ENCODE measurements at places on chromosomes 4 and X.
A peak's percentile ranks its signal among the peaks of the same experiment; 100 is the strongest.

GRCh38 chrX:41734530-41734929 is 10.5 kb downstream of the GPR82 start:
- DNase-seq: no peak

DNA sequence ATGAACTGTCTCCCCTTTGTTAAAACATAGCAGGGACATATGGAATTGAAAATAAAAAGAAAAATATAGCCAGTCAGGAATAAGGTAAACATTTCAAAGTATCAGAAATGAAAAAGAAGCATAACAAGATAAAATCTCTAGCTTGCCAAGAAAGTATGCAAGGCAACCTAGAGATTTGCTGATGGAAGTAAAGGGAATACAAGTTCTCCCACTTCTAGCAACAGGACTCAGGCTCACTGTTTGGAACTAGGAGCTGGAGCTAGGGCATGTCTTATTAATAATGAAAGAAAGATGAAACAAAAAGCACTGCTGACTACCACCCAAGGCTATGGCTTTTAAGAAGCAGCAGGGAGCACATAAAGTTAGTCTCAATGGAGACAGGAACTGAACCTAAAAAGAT is 18.2 kb downstream of the ANKRD50 start:
- DNase-seq: no peak

DNA sequence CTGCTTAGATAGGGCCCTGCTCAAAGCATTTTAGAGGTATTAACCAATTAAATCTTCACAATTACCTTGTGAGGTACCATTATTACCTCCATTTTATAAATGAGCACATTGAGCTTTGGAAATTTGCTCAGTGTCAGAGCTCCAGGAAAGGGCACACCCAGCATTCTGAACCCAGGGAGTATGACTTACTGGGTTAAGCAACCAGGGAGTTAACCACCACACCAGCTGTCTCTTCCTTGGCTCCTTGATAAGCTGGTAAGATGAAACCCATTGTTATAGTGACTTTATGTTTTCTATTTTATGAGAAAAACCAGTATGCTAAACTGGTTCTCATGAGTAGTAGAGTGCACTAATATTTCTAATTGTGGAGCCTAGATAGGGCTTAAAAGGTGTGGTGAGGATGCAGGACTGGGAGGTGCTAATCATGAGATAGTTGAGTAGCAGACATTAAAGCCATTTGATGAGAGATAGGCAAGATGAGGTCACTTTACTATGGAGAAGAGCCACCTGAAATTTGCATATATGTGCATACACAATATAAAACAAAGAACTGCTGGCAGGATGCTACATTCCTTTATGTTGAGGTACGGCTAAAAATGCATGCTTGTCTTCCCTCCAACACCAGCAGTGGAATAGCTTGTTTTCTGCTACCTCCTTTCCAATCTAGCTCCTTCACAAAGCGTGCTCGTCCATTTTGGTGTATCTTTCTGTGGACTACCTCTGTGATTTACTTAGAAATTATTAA is 556.1 kb downstream of the SPRY1 start:
- DNase-seq: no peak

DNA sequence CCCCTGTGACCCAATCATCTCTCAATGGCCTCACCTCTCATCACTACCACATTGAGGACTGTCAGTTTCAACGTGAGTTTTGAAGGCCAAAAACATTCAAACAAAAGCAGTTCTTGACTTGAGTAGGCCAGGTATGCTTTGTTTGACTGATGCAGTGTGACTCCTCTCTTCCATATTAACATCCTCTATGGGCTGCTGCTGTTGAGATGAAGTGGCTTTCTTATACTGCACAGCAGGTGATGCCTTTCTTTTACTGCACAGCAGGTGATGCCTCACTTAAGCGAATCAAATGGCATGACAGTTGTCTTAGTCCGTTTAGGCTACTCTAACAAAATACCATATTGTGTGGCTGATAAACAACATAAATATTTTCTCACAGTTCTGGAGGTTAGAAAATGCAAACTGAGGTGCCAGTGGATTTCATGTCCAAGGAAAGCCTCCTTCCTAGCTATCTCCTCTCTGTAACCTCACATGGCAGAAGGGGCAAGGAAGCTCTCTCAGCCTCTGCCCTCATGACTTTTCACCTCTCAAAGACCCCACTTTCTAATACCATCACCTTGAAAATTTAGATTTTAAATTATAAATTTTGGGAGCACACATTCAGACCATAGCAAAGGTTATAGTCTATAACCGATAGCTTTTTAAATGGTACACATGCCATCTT is 2267.9 kb upstream of the AGA start:
- no peak for DNase-seq

- no peak for DNase-seq
Observed at GRCh38 chr4:127917151-127917550, 36.5 kb downstream of the PLK4 start.

GRCh38 chr4:189443341-189443740 is 497.3 kb upstream of the FRG1 start:
- no peak for DNase-seq

GRCh38 chr4:113692809-113693411 is 68.6 kb downstream of the CAMK2D start:
- DNase-seq: no peak

DNA sequence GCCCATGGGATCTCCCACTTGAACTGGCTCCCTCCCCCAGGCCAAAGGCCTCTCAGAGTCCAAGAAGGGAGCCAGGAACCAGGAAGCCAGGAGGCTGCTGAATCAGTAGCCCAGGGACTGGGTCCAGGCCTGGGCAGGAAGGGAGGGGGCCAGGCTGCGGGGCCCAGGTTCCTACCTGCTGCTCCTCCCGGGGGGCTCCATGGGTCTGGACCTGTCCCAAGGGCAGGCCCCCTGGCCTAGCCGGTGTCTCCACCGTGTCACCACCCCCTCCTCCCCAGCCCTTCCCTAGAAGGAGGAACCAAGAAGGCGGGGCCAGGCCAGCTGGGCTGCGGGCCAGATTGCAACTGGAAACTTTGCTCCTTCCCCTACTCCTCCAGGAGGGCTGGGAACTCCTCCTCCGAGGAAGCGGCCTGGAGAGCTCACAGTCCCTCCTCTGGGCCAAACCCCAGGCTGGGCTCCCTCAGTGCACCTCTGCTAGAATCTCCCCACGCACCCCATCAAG is at the start of gene IQSEC2:
TSS of gene IQSEC2 (minus strand) at position 264 of the 502 bp plus-strand sequence.
- DNase-seq: no peak

- DNase-seq: no peak
Observed at GRCh38 chr4:26724534-26724933, 136.1 kb upstream of the STIM2 start.

- no peak for DNase-seq
Observed at GRCh38 chr4:86972997-86973396, 38.2 kb downstream of the AFF1 start.

DNA sequence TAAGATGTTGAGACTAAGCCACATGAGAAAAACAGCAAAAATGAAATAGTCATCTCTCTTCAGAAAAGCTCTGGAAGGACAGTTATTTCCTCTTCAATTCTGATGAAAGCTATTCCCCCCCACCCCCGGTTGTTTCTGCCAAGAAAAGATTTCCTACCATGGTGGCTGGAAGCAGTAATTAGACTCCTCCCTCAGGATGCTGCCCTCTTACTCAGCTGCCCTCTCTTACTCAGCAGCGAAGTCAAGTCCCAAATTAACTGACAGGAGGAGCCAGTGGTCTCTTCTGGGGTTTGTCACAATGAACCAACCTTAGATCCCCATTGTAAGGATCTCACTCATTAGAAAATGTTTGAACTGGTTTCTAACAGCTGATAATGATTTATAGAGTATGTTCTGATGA is 38.0 kb downstream of the GPM6B start:
- DNase-seq: no peak

DNA sequence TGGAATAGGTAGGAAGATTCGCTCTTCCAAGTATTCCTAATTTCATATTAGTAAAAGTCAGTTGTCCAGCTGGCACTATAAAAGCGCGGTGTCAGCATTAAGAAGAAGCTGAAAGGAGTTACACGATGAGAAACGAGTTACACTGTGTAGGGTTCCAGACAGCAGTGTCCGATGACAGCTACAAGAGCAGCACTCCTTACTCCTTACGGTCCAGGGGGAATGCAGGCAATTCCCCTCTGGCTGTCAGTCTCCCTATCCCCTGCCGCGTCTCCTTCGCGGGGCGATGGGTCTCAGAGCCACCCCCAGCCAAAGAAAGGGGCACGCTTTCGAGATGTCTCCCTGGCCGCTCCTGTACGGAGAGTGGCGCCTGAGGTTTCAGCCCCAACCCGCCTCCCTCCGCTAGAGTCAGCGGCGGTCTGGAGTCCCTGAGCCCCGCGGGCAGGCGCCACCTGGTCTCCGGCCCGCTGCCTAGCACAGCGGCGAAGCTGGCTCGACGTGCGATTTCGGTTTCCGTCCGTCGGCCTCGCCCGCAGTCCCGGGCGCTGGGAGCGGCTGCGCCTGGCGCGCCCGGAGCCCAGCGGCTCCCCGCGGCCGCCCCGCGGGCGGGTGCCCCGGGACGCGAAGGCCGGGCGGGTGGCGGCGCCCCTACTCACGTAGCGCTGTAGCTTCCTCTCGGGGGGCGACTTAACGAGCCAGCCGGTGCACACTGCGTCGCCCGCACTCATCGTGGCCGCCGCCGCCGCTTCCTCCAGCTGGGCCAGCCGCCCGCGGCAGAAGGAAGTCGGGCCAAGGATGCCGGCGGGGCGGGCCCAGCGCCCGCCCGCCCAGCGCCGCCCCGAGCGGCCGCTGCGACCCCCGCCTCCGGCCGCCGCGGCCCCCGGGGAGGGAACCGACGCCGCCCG is at the start of gene GAB3:
TSS of gene GAB3 (minus strand) at position 777 of the 902 bp plus-strand sequence. CDS start at position 725, 52 bp downstream.
- peak; percentile 10 for DNase-seq

DNA sequence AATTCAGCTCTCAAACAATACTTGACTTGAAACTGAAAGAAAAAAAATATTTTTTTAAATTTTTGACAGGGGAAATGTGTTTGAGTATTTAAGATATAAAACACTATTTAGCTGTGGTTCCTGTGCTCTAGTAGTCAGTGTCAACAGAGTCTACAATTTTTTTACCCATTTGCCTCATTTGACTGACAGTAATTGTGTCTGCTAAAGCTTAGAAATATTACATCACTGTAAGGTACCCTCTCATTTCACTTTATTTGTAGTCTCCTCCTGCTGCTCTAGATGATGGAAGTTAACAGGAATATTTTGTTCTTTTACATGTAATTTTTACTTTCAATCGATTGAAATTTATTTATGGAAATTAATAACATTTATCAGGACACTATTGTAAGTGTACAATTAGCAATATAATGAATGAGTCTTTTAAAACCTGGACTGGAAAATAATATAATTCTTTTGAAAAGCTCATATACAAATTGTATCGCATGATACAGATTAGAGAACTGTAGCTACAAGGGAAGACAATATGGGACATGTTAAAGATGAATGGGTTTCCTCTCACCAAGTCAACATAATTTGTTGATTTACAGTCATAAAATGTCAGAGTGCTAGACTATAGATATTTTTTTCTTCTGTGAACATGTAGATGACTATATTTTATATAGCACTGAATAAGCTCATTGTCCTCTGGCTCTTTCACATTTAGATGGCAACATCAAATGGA is 1186.5 kb upstream of the ADGRL3 start:
- DNase-seq: no peak

DNA sequence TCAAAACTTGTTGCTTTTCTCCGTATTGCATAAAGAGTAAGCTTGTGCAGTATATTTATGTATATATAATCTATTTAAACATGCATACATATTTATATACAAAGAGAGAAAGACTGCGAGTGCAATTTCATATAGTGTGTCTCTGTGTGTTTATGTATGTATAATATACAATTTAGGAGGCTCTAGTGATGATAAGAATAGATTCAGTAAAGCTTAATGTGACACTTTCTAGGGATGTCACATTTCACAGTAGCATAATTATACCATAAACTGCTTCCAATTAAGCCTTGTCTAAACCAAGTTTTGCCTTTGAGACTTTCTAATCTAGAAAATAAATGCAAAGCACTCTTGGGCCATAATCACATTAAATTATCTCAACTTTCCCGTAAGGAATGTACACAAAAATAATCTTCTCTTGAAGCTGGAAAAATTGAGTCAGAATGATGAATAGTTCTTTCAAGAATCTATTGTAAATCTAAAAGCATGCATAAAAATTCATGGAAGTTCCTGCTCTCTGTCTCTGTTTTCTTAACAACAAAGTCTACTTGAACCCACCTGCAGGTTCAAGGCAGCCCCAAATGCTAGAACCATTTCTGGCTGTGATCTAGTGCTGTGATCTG is 114.1 kb upstream of the NPY2R start:
- no peak for DNase-seq

DNA sequence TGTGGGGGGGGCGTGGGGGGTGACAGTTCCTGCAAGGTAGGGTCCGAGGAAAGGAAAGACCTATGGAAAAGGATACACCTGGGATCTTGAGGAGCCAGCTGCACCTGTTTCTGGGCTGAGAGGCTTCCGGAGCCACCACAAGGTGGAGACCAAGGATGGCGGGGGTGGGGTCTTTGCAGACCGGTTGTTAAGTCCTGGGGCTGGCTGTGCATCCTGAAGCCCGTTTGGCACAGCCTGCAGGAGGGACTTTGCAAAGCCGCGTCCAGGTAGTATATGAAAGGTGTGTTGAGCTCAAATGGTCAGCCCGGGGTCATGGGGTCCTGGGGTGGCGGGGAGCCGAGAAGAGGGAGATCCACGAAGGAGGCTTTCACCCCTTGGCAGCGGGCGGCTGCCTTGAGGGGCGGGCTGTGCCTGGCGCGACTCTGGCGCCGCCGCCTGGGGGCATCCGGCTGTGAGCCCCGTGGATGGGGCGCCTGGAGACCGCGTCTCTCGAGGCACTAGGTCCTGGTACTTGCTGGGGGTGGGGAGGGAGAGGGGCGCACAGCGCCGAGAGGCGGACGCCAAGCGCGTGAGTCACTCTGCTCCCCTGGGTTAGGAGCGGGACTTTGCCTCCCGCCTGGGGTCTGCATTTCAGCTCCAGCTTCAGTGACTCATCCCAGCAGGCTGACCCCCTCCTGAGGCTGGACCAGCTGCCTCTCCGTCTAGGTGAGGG is 58.2 kb upstream of the DYNLT3 start:
- peak; percentile 1 for DNase-seq

DNA sequence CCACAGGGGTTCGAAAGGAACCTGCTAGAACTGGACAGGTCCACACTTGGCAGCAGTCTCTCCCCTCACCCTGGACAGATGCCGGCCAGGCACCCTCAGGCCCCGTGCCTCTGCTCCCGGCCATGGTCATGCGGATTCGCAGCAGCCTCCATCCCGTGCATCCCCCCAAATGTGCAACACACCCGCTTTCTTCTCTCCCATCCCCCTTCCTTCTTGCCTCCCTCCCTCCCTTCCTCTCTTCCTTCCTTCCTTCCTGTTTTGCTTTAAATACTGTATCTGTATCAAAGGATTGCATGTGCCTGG is 35.0 kb upstream of the HMX1 start:
- no peak for DNase-seq

- no peak for DNase-seq
Observed at GRCh38 chrX:38774249-38774648, 27.0 kb upstream of the MID1IP1 start.

DNA sequence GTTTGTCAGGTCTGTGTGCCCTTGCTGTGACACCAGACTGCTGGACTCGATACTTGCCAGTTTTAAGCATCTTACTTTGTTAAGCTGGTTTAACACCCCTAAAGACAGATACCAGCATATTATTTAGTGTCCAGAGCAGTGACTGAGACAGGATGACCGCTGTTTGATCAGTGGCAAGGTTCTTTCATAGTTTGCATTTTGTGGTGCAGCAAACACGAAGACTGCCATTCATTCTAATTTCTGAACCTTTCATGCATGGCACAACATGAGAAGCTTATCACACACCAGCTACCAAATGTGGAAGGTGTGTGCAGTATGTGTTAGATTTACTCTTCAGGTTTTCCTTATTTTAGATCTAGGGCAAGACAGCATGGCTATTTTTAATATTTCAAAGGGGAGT is 28.2 kb downstream of the JADE1 start:
- no peak for DNase-seq

- DNase-seq: no peak
Observed at GRCh38 chr4:1573830-1574459, 110.2 kb downstream of the FAM53A start.
